ENCODE measurements at places on chromosomes 12 and 14.

- no peak for DNase-seq
These were observed 18.4 kb downstream of the COA8 start for GRCh38 chr14:103581206-103581605.

- no peak for DNase-seq
These were observed 13.0 kb upstream of the UBC start for GRCh38 chr12:124927201-124928094.

DNA sequence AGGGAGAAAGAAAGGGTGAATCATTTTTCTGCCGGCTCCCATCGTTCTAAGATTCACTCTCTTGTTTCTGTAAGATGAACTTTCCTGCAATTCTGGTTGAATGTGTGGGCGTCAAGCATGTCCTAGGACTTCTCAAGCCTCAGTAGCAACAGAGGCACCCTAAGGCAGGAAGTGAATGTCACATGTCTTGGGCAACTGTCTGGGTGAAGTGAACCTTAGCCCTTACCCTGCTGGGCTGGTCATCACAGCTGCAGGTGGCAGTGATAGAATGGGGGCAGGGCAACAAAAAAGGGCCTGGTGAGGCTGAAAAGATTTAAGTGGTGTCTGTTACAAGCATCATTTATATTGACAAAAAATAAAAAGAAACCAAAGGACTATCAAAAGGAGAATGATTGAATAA lies 45.9 kb upstream of the CAND1 start:
- DNase-seq, result no peak

DNA sequence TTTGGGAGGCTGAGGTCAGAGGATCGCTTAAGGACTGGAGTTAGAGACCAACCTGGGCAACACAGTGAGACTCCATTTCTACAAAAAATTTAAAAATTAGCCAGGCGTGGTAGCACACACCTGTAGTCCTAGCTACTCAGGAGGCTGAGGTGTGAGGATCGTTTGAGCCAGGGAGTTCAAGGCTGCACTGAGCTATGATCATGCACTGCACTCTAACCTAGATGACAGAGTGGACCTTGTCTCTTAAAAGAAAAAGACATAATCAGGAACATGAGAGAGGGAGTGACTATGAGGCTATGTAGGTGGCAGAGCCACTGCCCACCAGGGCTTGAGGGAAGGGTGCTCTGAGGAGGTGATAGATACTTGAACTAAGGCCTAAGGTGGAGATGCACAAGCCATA lies 49.2 kb upstream of the PLXNC1 start:
- no peak for DNase-seq

DNA sequence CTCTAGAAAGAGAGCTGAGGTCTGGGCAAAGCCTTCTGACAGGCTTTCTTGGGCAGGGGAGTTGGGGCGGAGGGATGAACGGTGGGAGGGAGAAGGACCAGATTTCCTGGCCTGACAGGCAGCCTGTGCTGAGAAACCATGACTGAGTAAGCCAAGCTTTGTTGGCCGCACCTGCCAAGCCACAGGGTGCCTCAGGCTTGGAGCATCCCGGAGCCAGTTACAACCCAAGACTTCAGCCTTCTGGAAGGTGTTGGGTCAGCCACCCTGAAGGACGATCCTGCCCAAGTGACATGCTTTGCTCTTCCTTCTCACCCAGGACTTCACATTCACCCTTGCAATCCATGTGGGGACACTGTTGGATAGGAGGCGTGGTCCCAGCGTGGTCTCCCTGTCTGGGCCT lies 21.0 kb upstream of the AQP2 start:
- no peak for DNase-seq

GRCh38 chr14:75885829-75886228 lies 96.0 kb downstream of the TGFB3 start:
- DNase-seq, result no peak

DNA sequence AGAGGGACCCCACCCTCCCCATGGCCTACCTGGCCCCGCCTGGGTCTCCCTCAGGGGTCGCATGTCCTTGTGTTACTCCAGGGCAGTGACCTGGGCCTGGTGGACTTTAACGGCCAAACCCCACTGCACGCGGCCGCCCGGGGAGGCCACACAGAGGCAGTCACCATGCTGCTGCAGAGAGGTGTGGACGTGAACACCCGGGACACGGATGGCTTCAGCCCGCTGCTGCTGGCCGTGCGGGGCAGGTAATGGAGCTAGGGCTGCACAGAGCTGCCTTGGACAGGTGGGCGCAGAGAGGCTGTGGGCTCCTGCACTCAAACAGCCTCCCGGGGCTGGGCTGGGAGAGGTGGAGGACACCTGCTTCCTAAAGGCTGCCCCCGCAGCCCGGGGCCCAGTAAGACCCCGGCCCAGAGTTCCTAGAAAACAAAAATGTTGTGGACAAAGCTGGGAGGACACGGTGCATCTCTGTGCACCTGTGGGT lies 21.6 kb downstream of the ASPG start:
- DNase-seq, result no peak

- DNase-seq, result no peak
These were observed 461.1 kb downstream of the LRIG3 start for GRCh38 chr12:58459191-58459590.

- no peak for DNase-seq
These were observed 8.2 kb downstream of the IPO8 start for GRCh38 chr12:30687265-30687986.

GRCh38 chr14:103019826-103020225 lies 37.5 kb downstream of the CDC42BPB start:
- DNase-seq, result no peak

- DNase-seq, result no peak
These were observed 10.2 kb upstream of the GOLGA5 start for GRCh38 chr14:92783813-92784431.

DNA sequence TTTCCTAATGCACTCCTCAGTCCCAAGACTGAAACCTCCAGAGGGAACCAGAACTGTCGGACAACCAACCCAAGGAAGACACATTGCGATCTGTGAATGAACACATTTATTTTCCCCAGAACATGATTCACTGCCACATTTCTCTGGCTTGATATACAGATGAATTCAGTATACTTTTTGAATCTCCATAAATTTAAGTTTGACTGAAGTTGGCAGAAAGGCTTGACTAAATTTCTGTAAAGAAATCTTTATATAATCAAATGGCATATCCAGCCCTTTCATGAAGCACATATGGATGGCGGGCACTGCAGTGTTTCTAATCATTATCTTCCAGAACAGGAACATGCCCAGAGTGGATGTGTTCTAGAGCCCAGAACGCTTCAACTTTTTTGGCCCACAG lies 56.7 kb downstream of the DCAF5 start:
- no peak for DNase-seq

GRCh38 chr12:51850965-51851299 lies 2.4 kb upstream of the FIGNL2 start:
- no peak for DNase-seq

DNA sequence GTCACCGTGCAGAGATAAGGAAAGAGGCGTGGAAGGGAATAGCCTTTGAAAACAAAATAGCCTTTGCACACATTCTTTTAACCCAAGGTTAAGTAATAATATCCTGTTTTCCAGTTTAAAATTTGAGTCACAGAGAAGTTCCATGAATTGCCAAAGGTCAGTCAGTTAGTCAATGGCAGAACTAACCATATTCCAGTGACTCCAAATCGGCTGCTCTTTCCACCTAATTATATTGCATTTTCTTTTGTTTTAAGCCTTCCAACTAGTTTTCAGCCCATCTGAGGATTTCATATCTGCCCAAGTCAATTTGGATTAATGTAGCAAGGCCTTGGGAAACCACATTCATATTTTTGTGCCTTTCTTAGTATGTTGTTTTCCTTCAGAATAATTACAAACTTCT lies 373.0 kb downstream of the CCDC91 start:
- no peak for DNase-seq

DNA sequence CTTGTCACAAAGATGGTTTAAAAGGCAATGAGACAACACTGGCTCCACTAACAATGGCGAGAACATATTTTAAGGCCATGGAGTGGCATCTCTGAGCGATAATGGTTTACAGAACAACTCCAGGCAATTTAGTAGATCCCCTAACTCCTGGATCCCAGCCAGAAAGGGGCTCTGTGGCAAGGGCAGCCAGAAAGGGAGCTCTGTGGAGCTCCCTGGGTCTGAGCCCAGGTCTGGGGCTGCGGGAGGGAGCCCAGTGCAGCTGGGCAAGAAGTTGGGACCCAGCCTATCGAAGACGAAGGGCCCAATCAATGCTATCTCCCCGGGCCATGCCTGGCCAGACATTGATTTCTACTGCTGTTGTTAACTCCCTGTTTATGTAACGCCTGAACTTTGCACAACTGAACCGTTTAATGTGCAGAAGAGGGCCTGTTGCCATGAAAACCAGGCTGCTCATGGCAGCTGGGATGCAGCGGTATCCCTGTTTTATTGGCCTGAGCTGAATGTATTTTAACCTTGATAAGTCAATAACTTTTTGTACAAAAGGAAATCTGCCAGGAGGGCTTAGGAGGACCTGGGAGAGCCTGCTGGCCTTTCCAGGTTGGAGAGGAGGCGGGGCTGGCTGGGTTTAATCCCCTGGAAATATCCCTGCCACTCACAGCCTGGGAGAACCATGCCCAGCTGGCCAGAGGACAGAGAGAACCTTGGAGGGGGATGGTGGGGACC lies 6.7 kb upstream of the FAM222A start:
- DNase-seq, result no peak

- no peak for DNase-seq
These were observed 73.1 kb upstream of the GPR68 start for GRCh38 chr14:91317381-91318308.

- DNase-seq, result no peak
These were observed 904 bp downstream of the CACNA1C start for GRCh38 chr12:2053691-2054090.

GRCh38 chr12:18782827-18783226 lies 44.9 kb downstream of the CAPZA3 start:
- no peak for DNase-seq

DNA sequence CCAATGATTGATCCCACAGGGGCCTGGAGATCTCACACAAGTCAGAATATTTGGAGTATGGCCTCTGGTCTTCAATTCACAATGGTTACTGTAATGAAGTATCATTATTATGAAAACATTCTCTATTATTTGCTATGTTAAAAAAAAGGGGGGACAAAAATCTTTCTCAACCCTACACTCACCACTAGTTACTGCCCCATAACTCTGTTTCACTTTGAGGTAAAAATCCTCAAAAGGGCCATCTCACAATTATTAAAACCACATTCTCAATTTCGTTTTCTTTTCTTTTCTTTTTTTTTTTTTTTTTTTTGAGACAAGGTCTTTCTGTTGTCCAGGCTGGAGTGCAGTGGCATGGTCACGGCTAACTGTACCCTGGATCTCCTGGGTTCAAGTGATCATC lies 59.6 kb upstream of the KCNC2 start:
- no peak for DNase-seq

- no peak for DNase-seq
These were observed 43.3 kb upstream of the MED13L start for GRCh38 chr12:116320791-116321217.

DNA sequence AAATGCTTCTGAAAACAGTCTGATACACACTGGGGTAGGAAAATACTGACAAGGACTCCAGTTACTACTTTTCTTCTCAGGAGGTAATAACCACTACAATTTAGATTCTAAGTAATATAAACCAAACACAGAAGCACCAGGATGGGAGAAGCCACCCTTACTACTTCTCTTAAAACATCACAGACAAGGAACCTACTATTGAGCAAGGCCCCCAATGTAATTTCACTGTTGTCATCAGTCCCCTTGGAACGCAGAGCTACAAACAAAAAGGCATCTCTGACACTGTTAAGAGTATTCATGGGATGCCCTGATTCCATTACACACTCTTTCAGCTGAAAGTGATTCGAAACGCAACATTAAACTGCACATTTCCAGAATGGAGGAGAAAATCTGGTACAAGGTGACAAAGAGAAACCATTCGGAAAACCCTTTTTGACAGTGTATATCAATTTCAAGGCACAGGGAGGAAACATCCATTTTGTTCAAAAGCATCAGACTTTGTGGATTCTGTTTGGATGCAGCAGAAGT lies 185.9 kb downstream of the PPM1H start:
- no peak for DNase-seq

DNA sequence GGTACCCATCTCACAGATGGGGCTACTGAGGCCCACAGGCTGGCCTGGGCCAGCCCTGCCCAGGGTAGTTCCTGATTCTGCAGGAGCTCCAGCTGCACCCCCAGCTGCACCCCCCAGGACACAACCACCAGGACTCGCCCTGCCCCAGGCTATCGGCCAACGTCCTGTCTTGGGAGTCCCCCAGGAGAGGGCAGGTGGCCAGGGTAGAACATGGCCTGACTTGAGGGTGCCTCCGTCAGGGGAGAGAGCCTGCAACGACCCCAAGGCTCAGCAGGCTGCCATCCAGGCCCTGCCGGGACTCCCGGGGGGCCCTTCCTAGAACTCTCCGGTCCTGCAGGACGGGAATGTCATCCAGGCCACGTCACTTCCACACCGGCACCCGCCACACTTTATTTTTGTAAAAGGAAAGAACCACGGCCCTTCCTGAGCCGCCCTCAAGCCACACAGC lies 15.8 kb downstream of the JAG2 start:
- DNase-seq, result no peak

DNA sequence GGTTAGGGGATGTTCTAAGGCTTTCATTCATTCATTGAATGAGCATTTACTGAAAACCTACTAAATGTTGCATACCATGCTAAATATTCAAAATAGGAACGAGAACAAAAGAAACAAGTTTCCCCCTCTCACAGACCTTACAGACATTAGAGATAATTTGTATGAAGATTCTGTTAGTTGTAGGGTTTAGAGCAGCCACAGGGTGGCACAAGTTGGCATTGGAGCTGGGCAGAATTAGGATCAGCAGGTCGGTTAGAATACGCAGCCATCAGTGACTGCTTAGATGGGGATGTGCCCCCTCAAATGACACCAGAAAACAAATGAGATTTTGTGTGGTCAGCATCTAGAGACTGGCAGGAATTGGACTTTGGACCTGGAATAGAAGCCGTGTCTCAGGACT lies 166.3 kb upstream of the DAAM1 start:
- no peak for DNase-seq

GRCh38 chr12:95593266-95593871 lies 42.1 kb upstream of the USP44 start:
- no peak for DNase-seq

DNA sequence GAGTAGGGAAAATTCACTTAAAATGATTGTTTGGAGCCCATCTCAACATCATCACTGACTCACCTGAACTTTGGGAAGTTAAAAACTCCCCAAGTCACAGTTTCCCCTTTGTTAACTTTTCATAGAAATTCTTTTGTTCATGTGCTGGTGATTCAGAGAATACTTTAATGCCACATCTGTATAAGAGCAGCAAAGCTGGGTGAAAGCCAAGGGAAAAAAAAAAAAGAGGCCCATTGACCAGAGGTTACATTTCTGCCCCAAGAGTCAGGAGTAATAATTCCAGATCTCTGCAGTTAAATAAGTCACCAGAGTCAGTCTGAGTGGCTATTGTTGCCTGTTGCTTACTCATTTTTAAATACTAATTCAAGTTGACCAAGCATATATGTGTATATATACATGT lies 136.4 kb upstream of the LGR5 start:
- DNase-seq, result no peak

- DNase-seq, result no peak
These were observed 200.8 kb upstream of the HMGA2 start for GRCh38 chr12:65623507-65623906.

Data from GM19239 (cell line).